ENCODE measurements at places on chromosomes 6 and 20.

- DNase-seq: no peak
Observed at GRCh38 chr6:71420095-71420692, 131.6 kb downstream of the OGFRL1 start.

- DNase-seq: no peak
Observed at GRCh38 chr20:37394543-37395409, 48.8 kb downstream of the SRC start.

DNA sequence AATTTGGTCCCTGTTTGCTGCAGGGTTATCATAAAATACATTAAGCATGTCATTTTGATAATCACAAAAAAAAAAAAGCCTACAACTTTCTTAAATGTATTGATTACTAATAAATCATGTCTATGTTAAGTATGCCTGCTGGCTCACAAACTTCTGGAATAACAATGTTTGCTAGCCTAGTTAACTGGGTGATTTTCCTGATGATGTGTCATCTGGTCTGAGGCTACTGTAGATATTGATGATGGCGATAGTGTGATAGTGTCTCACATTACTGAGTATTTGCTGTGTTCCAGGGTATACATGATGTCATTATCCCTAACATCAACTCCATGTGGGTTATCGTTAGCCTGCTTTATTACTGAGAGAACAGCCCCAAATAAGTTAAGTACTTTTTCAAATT lies 86.2 kb upstream of the VSTM2L start:
- no peak for DNase-seq

DNA sequence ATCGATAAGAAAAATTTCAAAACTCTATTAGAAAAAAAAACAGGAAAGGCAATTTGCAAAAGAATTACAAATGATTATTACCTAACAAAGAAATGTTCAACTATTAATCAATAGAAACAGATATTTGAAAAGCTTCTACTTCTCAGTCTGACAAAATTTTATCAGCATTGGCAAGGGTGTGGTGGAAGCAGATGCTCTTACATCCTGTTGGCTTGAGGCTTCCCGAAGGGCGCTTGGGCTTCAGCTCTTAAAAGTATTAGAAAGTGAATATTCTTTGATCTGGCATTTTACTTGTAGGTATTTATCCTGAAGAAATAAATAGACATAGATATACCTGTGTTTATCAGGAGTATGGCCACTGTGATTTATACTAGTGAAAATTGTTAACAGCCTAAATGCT lies 38.7 kb downstream of the SLC35D3 start:
- no peak for DNase-seq

GRCh38 chr6:26205161-26205624 lies 118.0 kb downstream of the HFE start:
- no peak for DNase-seq

GRCh38 chr6:138287144-138287955 lies 69.1 kb upstream of the PBOV1 start:
- no peak for DNase-seq

GRCh38 chr6:20693466-20694063 lies 159.3 kb downstream of the CDKAL1 start:
- no peak for DNase-seq
